ENCODE measurements at places on chromosomes 6 and 20.

DNA sequence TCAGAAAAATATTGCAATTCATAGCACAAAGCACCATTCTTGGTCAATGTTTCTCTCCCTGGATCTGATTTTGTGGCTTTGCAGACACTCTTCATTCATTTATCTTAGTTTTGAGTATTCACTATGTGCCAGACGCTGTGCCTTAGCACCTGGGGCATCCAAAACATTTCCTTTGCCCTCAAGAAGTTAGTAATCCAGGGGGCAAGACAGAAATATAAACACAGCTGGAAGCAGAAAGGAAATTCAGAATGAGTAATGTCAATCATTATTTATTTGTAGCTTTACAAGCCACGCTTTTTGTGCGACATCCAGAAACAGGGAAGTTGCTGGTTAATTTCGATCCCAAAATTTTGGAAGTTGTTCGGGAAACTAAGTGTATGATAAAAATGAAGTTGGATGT, 71.4 kb downstream of the DNAH8 start:
- no peak for DNase-seq

- DNase-seq = no peak
Observed at GRCh38 chr20:63705232-63706026, 2.3 kb downstream of the ARFRP1 start.

- DNase-seq = no peak
Observed at GRCh38 chr20:58149437-58150091, 78.9 kb downstream of the ANKRD60 start.

DNA sequence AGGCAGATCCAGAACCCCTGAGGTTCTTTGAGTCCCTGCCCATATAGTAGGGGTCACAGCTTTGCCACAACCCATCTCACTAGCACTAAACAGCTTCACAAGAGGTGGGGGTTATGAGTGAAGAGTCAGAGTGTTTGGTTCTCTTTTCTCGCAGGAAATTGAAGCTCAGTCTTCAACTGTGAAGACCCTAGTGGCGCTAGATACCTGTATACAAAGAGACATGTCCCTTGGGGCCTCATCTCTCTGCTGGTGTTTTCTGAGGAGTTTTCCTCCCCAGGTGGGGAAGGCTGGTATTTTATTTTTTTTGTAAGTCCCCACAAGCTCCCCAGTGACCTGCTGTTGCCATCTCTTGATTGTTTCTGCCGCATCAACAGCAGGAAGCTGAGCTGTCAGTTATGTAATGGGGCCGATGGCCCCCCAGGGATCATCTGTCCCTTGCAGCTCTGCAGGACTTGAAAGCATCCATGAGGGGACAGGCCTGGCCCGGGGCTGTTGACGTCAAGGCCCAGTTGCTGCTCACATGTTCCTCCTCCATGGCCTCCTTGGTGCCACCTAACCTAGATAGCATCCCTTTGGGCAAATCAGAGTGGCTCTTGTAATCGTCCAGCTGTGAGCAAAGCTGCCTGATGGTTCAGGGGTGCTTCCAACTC, 23.1 kb downstream of the STK35 start:
- no peak for DNase-seq

- DNase-seq = no peak
Observed at GRCh38 chr6:167470101-167470835, 145.4 kb downstream of the TTLL2 start.

- peak; percentile 30 for DNase-seq
Observed at GRCh38 chr6:131519670-131520436, 53.2 kb upstream of the ARG1 start.

GRCh38 chr6:106279179-106279578, 46.4 kb downstream of the ATG5 start:
- peak; percentile 85 for DNase-seq

DNA sequence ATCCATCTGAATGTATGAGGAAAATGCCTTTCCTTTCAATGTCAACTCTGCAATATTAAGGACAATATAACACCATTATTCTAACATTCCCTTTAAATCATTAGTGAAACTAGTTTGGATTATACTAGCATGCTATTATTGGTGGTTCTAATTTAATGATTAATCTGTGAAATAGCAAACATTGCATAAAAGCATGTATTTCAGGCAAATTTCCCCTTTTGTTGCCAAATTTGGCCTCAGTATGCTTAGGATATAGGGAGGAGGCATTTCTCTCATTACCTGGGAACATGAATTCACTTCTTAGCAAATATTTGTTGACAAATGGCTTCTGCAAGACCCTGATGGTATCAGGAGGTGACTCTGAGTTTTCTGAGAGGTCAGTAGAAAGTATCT, 1.6 kb downstream of the TPMT start:
- no peak for DNase-seq

GRCh38 chr6:159681191-159681880, 11.7 kb downstream of the SOD2 start:
- no peak for DNase-seq

DNA sequence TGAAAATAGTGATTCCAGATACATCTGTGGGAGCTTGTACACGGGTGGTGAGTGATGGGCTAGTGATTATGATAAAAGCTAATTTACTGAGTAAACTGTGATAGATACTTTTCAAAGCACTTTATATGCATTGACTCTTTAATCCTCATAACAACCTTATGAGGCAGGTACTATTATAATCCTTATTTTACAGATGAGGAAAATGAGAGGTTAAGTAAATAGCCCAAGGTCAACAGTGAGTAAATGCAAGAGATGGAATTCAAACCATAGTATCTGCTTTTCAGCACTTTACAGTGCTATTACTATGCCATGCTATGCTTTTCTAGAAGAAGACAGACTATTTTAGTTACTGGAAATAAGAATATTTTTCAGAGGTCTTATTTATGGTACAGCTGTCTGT, 320.9 kb upstream of the CITED2 start:
- no peak for DNase-seq

- DNase-seq = no peak
Observed at GRCh38 chr6:98931696-98932095, 16.1 kb downstream of the FBXL4 start.

DNA sequence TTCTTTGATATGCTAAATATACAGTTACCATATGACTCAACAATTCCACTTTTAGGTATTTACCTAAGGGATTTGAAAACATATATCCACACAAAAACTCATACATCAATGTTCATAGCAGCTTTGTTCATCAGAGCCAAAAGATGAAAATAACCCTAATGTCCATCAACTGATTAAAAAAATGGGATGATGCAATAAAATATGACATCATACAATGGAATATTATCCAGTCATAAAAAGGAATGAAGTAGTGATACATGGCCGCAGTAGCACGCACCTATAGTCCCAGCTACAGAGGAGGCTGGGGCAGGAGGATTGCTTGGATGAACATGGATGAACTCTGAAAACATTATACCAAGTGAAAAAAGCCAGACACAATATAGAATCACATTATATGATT, 101.4 kb upstream of the SIRPA start:
- no peak for DNase-seq
